ENCODE measurements at places on chromosomes 4 and X.

DNA sequence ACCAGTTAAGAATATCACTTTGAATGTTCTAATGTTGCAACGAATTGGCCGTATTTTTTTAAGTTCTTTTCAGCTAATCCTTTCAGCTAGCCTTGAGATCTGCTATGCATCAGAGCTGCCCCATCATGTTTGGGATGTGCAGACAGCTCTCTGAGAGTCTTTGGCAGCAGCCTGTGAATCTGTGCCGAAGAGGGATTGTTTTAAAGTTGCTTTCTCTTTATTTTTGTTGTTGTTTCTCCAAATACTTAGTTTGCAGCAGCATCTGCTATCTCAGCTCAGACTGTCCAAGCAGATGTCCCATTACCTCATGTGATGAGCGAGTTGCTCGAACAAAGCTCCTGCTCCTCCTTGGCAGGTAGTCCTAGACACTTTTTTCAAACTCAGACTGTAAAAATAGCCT is 1002.5 kb upstream of the INTU start:
- H3K4me1 ChIP-seq: no peaks in the 10 kb centered on the region
- no peak for DNase-seq
- H3K27me3 ChIP-seq: no peaks in the 10 kb centered on the region
- H3K27ac ChIP-seq: no peak overlapping the region
- H3K36me3 ChIP-seq: no peaks in the 10 kb centered on the region
- H3K4me3 ChIP-seq: no peak overlapping the region

DNA sequence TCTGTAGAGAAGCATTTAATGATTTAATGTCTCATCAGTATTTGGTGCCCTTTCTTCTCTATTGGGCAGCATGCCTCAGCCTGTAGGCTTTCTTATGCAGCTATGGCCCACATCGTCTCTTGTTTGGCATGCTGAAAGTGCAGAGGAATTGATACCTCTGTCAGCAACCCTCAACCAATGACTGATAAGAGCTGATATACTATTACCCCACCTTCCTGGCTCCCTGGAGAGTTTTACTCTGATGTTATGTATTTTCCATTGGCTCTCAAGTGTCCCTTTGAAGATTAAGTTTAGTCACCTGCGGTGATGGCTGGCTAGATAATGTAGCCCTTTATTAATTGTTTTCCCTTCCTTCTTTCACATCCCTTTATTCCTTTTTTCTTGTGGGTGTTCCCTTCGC is 41.2 kb upstream of the PDHA2 start:
- no peak overlapping the region for H3K4me3 ChIP-seq
- no peaks in the 10 kb centered on the region for H3K4me1 ChIP-seq
- DNase-seq: no peak
- H3K27me3 ChIP-seq: no peaks in the 10 kb centered on the region
- H3K36me3 ChIP-seq: no peaks in the 10 kb centered on the region

DNA sequence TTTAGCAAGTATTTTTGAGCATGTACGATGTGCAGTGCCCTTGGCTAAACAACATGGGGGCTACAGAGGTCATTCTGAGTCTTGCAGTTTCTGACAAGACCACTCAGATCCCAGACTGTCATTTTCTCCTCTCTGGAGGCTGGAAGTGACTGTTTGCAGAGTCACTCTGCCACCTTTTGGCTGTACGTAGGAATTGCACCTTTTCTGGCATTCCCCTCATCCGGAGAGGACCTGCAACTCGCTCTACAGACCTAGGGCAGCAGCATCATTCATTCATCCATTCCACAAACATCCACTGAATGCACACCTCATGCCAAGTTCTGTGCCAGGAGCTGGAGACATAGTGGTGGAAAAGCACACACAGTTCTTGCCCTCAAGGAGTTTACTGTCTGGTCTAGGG is 160.4 kb upstream of the GPR101 start:
- DNase-seq: no peak
- H3K4me1 ChIP-seq: no peaks in the 10 kb centered on the region
- no peak overlapping the region for H3K4me3 ChIP-seq
- H3K36me3 ChIP-seq: no peaks in the 10 kb centered on the region
- H3K27me3 ChIP-seq: no peaks in the 10 kb centered on the region

GRCh38 chr4:177448850-177449249 is 6.6 kb upstream of the AGA start:
- no peaks in the 10 kb centered on the region for H3K4me1 ChIP-seq
- H3K4me3 ChIP-seq: no peak overlapping the region
- H3K36me3 ChIP-seq: no peaks in the 10 kb centered on the region
- no peak overlapping the region for H3K27ac ChIP-seq

DNA sequence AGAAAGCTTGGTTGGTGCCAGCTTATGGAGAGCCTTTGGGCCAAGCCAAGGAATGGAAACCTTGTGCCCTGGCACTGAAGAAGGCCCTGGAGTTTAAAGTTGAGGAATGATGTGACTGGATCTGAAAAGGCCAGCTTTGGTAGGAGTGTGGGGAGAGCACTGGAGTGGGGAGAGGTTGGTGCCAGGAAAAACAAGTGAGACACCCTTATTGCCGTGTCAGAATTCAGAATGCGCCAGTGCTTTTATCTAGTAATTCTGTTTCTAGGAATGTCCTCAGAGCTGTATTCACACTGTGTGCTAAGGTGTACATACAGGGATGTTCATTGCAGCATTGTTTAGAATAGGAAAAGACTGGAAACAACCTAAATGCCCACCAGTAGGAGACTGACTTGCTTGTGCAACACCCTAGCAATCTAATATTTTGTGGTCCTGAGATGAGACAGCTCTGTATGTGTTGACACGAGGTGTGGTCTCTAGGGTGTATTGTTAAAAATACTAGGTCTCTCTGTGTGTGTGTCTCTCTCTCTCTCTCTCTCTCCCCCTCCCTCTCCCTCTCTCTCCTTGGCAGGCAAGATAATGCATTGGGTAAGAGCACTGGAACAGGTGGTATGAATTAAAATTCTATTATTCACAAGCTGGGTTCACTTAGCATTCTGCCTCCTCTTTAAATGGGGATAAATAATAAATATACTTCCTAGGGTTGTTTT is 107.8 kb downstream of the GATB start:
- no peak for DNase-seq
- H3K4me1 ChIP-seq: no peaks in the 10 kb centered on the region
- peaks cover 5% of the 10 kb centered on the region for H3K36me3 ChIP-seq
- H3K27ac ChIP-seq: no peak overlapping the region
- H3K4me3 ChIP-seq: no peak overlapping the region

DNA sequence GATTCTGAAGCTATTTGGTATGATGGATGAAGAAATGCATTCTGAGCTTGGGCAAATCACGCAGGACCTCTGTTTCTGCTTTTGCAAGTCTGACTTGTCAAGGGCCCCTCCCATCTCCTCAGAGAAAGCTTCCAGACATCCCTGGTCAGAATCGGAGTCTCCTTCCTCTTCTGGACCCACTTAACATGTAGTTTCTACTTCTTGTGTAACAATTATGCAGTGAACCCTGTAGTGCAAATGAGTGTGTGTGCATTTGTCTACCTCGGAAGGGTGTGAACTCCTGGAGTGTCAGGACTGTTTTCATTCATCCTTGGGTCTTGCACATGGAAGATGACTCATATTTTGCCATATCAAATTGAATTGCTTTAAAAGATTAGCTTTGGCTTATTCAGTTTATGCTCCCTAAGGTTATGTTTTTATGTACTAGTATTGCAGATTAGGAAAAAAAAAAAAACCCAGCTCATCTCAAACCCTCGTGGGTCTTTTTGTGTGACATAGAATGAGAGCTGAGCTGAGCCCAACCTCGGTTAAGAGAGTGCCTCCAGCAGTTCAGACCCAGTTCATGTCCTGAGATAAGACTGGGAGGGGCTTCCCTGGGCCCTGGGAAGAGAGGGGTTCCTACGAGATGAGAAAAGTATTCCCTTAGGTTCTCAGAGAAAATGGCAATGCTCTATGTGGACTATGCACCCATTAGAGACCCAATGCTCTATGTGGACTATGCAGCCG is 61.1 kb upstream of the RPL34 start:
- H3K4me3 ChIP-seq: no peak overlapping the region
- DNase-seq: no peak
- H3K27ac ChIP-seq: no peak overlapping the region

DNA sequence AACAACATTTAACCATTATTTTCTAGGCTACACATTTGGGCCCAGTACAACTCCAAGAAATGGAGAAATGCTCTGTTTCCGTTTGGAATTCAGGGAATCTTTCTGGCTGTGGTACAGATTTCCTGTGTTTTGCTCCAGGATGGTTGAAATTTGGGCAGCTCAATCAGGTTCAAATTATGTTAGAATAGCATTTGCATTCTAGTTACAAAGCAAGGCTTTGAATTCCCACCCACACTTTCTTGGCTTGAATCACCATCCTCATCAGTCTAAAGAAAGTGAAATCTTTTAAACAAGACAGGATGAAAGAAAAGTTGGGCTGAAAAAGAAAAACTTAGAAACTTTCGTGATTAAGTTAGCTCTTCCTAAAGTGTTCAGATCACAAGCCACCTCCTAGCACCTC is 98.1 kb upstream of the VCX3B start:
- DNase-seq: no peak
- H3K4me1 ChIP-seq: no peaks in the 10 kb centered on the region
- H3K27ac ChIP-seq: no peak overlapping the region
- no peaks in the 10 kb centered on the region for H3K27me3 ChIP-seq
- H3K4me3 ChIP-seq: no peak overlapping the region

GRCh38 chrX:150348365-150348764 is 14.8 kb upstream of the MAMLD1 start:
- no peaks in the 10 kb centered on the region for H3K36me3 ChIP-seq
- no peaks in the 10 kb centered on the region for H3K27me3 ChIP-seq
- H3K27ac ChIP-seq: no peak overlapping the region
- H3K4me1 ChIP-seq: no peaks in the 10 kb centered on the region
- no peak for DNase-seq
- H3K4me3 ChIP-seq: no peak overlapping the region

GRCh38 chrX:101136235-101136634 is 38.2 kb downstream of the CENPI start:
- H3K4me3 ChIP-seq: no peak overlapping the region
- H3K27me3 ChIP-seq: no peaks in the 10 kb centered on the region
- no peaks in the 10 kb centered on the region for H3K4me1 ChIP-seq

GRCh38 chrX:40291553-40291952 is 193.8 kb upstream of the BCOR start:
- no peaks in the 10 kb centered on the region for H3K27me3 ChIP-seq
- H3K4me3 ChIP-seq: no peak overlapping the region
- H3K36me3 ChIP-seq: no peaks in the 10 kb centered on the region
- H3K27ac ChIP-seq: no peak overlapping the region
- no peaks in the 10 kb centered on the region for H3K4me1 ChIP-seq

- no peaks in the 10 kb centered on the region for H3K36me3 ChIP-seq
- DNase-seq: no peak
- H3K4me1 ChIP-seq: no peaks in the 10 kb centered on the region
- H3K27ac ChIP-seq: no peak overlapping the region
- H3K4me3 ChIP-seq: no peak overlapping the region
- H3K27me3 ChIP-seq: no peaks in the 10 kb centered on the region
These were observed 109.4 kb downstream of the DLG3 start for GRCh38 chrX:70554081-70554480.

DNA sequence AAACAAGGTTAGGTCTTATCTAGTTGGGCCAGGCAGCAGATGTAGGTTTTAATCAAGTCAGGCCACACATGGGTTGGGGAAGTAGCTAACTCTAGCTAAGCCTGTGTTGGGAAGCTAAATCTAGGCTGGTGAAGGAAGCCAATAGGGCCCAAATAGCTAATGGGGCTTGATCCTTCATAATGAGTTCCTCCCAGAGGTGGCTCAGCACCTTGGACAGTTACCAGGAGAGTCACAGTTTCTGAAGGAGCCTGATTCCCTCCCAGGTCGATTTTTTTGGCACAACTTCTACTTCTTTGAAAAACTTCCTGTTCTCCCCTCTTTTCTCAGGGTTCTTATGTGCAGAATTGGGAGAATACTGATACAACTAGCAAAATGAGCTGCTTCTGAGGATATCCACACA is 242.5 kb upstream of the PRPS2 start:
- DNase-seq: no peak
- H3K27me3 ChIP-seq: no peaks in the 10 kb centered on the region
- no peaks in the 10 kb centered on the region for H3K36me3 ChIP-seq

DNA sequence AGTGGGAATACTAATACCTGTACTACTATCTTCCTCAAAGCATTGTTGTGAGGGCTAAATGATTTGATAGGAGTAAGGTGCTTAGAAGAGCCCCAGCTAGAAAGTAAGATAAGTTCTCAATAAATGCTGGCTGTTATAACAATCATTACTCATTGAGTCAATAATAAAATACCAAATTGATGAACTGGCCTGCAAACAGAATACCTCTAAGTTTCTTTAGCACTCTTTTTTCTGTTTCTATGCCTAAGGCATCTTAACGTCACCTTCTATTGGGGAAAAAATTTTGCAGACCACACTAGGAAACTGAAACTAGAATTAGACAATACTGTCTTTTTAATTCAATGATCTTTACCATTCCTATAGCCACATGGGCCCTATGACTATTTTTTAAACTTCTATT is 1.2 kb downstream of the CLTRN start:
- no peak overlapping the region for H3K4me3 ChIP-seq
- H3K27me3 ChIP-seq: no peaks in the 10 kb centered on the region
- H3K4me1 ChIP-seq: no peaks in the 10 kb centered on the region
- H3K36me3 ChIP-seq: no peaks in the 10 kb centered on the region
- DNase-seq: no peak

DNA sequence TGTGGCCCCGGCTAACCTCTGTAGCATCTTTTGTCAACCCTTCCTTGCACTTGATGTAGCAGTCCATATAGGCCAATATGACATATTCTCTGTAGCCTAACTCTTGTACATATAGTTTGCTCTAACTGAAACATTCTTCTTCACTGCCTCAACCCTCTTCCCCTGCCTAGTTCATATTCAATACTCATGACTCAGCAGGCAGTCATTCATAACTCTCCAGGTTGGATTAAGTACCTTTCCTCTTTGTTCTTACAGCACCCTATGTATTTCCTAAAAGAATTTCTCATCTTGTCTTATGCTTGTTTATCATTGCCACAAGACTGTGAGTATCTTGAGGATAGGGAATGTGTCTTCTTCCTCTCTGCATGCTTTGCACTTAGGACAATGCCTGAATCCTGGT is 76.9 kb downstream of the TMLHE start:
- no peaks in the 10 kb centered on the region for H3K27me3 ChIP-seq
- no peak for DNase-seq
- no peaks in the 10 kb centered on the region for H3K36me3 ChIP-seq
- no peak overlapping the region for H3K4me3 ChIP-seq
- no peak overlapping the region for H3K27ac ChIP-seq
- no peaks in the 10 kb centered on the region for H3K4me1 ChIP-seq

DNA sequence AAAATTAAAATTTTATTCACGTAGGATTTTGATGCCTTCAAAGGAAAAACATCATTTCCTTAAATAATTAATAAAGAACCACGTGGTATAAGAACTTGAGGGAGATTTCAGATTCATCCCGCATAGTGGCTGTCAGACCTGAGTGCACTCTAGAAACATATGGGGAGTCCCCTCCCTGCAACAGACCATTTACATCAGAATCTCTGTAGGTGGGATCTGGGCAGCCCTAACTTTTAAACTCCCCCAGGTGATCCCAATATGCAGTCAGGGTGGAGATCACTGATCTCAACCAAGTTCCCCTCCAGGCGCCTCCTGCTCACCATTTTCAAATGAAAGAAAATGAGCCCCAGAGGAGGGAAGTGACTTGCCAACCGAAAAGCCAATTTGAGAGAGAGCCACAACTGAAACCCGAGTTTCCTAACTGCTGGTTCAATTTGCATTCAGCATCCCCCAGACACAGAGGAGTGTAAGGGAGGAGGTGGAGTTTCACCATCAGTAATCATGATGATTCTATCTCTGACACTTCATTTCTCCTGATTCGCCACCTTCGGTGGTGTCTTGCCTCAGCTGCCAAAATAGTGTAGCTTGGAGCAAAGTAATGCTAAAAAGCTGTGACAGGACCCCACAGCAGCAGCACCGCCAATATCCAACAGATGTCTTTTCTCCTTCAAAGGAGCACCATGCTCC is 11.4 kb downstream of the RNF150 start:
- H3K36me3 ChIP-seq: no peaks in the 10 kb centered on the region
- H3K4me1 ChIP-seq: no peaks in the 10 kb centered on the region
- H3K4me3 ChIP-seq: no peak overlapping the region
- no peak overlapping the region for H3K27ac ChIP-seq
- DNase-seq: no peak
